ENCODE measurements at places on chromosomes 5 and 9.

DNA sequence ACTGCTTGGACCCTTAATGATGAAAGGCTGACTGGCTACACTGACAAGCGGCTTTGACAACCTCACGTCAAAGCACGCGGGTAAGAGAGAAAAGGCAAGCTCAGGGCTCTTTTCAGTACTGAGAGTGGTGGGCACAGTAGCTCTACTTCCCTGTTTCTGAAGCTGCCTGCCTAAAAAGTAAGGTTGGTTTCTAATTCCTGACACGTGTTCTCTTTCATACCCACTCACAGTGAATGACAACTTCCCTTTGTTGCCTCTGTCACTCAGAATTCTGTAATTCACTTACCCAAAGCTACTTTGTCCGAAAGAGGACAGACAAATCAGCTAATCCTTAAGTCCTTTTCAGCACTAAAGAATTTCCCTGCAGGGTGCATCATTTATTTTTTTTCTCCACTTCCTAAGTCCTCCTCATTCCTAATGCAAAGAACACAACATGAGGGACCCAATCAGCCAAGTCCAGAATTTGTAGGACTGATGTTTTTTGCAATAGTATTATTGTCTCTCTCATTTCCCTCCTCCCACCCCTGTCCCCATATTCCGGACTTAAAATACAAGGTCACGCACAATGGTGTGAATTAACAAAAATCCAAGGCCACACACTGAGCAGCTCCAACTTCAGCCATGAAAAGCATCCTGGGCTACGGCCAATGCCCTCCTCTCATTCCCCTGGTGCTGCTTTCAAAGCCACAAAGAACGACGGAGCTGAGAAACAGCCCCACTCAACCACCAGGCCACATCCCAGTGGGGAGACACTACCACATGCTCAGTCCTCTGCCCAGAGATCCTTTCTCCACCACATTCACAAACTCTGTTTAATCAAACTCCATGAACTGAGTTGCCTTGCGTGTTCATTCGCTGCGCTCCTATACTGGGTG lies 221.0 kb downstream of the TSSK1B start:
- H3K4me3 ChIP-seq = no peak overlapping the region
- no peaks in the 10 kb centered on the region for H3K36me3 ChIP-seq
- H3K27me3 ChIP-seq = no peaks in the 10 kb centered on the region
- no peaks in the 10 kb centered on the region for H3K4me1 ChIP-seq
- DNase-seq = no peak

GRCh38 chr5:180135128-180135955 lies 63.8 kb upstream of the RNF130 start:
- H3K4me3 ChIP-seq = no peak overlapping the region
- H3K27ac ChIP-seq = peak overlapping the region; percentile 10
- H3K4me1 ChIP-seq = peaks cover 9% of the 10 kb centered on the region
- DNase-seq = no peak
- H3K27me3 ChIP-seq = no peaks in the 10 kb centered on the region

DNA sequence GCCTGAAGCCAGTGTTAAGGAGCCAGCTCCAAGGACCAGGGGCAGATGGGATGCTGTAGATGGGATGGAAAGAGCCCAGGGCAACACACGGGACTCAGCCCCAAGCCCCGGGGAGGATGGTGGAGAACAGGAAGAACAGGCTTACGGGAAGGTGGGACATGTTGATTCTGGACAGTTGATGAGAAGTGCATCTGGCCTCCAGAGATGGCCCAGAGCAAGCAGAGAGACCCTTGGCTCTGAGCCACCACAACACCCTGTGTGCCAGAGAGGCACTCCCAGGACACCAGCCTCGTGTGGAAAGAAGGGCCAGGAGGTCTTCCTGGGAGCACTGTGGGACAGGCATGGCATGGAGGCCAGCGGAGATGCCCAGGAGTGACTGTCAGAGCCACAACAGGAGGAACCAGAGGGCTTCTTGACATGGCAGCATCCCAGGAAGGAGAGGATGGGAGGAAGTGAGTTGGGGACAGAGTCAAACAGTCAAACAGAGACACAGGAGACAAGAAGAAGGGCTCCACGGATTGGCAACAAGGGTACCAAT lies 156.3 kb upstream of the MVB12B start:
- H3K36me3 ChIP-seq = no peaks in the 10 kb centered on the region
- no peaks in the 10 kb centered on the region for H3K4me1 ChIP-seq
- DNase-seq = no peak
- no peak overlapping the region for H3K4me3 ChIP-seq
- H3K27ac ChIP-seq = no peak overlapping the region

- H3K4me3 ChIP-seq = no peak overlapping the region
- no peaks in the 10 kb centered on the region for H3K36me3 ChIP-seq
- no peak overlapping the region for H3K27ac ChIP-seq
- no peak for DNase-seq
Observed at GRCh38 chr9:119667163-119667562, 297.9 kb upstream of the BRINP1 start.

- DNase-seq = peak; percentile 53
- peaks cover 11% of the 10 kb centered on the region for H3K36me3 ChIP-seq
- peaks cover 86% of the 10 kb centered on the region for H3K4me1 ChIP-seq
- no peaks in the 10 kb centered on the region for H3K27me3 ChIP-seq
- peak overlapping the region; percentile 94 for H3K27ac ChIP-seq
- peak overlapping the region; percentile 66 for H3K4me3 ChIP-seq
Observed at GRCh38 chr9:33159777-33160127, 7.4 kb downstream of the B4GALT1 start.

DNA sequence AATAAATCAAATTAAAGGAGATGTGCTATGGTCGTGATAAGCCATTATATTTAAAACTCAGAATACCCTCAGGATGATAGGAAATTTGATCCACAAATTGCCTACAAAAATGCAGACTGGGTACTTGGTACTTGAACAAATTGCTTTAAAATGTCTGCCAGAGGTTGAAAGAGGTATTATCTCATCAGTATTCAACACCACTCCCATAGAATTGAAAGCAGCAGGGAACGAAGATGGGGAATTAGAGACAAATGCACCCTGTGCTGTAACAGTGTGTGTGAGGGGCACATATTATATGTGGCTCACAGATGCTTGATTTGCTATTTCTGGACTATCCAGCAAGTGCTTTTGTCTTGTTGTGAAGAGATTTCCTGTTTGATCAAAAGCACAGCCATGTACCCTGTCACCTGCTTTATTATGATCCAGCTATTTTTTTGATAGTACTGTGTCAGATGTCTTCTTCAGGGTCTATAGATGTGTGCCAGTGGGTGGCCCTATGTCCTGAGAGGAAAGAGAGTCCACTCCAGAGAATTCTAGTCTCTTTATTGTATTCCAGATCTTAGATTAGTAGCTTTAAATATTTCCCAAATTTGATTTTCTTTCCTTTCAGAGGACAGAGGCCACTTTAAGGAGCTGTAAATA lies 120.1 kb downstream of the XRCC4 start:
- H3K4me1 ChIP-seq = no peaks in the 10 kb centered on the region
- H3K27me3 ChIP-seq = no peaks in the 10 kb centered on the region
- no peak overlapping the region for H3K27ac ChIP-seq
- no peak overlapping the region for H3K4me3 ChIP-seq
- no peak for DNase-seq
- no peaks in the 10 kb centered on the region for H3K36me3 ChIP-seq

- no peak for DNase-seq
- peaks cover 16% of the 10 kb centered on the region for H3K4me1 ChIP-seq
- no peaks in the 10 kb centered on the region for H3K36me3 ChIP-seq
- no peak overlapping the region for H3K4me3 ChIP-seq
- no peak overlapping the region for H3K27ac ChIP-seq
Observed at GRCh38 chr5:120386981-120387380, 77.1 kb upstream of the PRR16 start.

- no peak for DNase-seq
- no peak overlapping the region for H3K27ac ChIP-seq
- peaks cover 8% of the 10 kb centered on the region for H3K4me1 ChIP-seq
- H3K27me3 ChIP-seq = no peaks in the 10 kb centered on the region
Observed at GRCh38 chr9:99953861-99954507, 47.5 kb downstream of the STX17 start.

DNA sequence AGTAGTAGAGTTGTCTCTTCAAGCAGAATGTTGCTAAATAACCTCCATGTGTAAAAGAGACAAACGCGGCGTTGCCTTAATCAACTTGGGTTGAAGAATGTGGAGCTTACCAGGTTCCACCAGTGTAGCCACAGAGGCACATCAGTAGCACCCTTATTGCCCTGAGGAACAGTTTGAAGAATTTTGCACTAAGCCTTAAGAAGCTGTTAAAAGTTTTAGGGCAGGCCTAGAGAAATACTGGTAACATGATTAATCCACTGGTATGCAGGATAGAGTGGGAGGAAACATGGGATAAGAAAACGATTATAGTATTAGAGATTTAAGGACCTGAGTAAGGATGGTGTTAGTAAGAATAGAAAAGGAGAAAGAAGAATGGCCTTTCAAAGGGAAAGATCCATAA lies 100.6 kb downstream of the ZCCHC7 start:
- H3K27me3 ChIP-seq = no peaks in the 10 kb centered on the region
- H3K4me3 ChIP-seq = no peak overlapping the region
- H3K27ac ChIP-seq = no peak overlapping the region
- H3K36me3 ChIP-seq = peaks cover 4% of the 10 kb centered on the region

DNA sequence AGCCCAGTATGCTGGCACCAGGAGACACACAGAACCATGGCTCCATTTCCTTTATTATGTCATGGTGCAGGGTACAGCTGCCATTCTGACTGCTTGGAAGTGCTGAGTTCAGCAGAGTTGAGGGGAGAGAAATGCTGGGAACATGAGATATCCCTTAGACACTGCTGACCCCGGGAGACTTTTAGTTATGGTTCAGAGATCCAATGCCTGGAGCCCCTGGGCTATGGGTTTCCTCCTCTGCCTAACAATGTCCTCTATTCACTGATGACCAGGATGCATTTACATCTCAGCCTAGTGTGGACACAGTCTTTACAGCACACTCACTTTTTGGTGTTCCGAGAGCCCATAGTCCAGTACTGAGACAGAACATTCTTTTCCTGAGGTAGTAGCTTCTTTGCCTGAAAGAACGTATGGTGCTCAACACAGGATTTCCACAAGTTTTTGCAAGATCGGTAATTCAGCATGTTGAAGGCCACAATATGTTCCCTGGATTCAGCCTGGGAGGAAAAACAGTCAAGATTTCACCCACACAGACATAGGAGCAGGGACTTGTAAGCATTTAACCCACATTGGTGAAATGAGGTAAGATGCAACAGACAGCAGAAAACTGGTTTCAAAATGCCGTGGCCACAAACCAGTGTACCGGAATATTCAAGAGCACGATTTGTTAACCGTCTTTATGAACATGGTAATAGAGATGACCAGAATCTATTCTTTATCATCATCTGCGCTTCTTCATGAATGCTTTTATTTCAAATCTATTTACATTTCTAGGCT lies 71.3 kb downstream of the PTPN3 start:
- no peaks in the 10 kb centered on the region for H3K4me1 ChIP-seq
- no peak overlapping the region for H3K27ac ChIP-seq
- no peaks in the 10 kb centered on the region for H3K36me3 ChIP-seq
- H3K27me3 ChIP-seq = no peaks in the 10 kb centered on the region
- H3K4me3 ChIP-seq = no peak overlapping the region

GRCh38 chr9:27279611-27280010 lies 17.3 kb downstream of the EQTN start:
- no peaks in the 10 kb centered on the region for H3K36me3 ChIP-seq
- H3K4me1 ChIP-seq = peaks cover 2% of the 10 kb centered on the region
- no peak overlapping the region for H3K4me3 ChIP-seq
- no peak overlapping the region for H3K27ac ChIP-seq
- DNase-seq = no peak

- peaks cover 14% of the 10 kb centered on the region for H3K4me1 ChIP-seq
- no peak overlapping the region for H3K4me3 ChIP-seq
- no peaks in the 10 kb centered on the region for H3K27me3 ChIP-seq
- no peak for DNase-seq
- no peak overlapping the region for H3K27ac ChIP-seq
Observed at GRCh38 chr9:134130503-134131375, 5.1 kb upstream of the WDR5 start.

DNA sequence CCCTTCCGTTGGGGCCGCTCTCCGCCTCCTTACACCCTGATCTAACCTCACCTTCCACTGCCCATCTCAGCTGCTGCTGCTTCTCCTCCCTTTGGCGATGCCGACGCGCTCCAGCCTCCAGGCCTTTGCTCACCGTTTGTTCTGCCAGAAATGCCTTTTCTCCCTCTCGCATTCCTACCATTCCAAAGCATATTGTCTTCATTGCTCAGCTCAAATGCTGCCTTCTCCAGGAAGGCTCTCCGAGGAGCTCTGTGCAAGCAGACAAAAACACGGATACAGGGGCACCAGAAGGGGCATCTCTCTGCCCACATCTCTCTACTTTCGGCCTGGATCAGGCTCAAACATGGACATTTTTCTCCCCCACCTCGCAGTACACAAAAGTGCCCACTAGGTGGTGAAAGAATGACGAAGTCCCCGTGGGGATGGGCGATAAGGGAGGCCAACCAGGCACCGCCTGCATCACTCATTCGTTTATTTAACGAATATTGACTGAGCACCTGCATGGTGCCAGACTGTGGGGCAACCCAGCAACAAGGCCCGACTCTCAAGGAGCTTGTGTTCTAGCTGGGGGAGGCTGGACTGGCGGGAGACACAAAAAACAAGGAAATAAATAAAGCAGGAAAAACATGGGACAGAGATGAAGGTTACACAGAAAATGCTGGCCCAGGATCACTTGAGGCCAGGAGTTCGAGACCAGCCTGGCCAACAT lies 7.3 kb upstream of the GRHPR start:
- no peak overlapping the region for H3K4me3 ChIP-seq
- H3K27me3 ChIP-seq = peaks cover 2% of the 10 kb centered on the region
- no peak overlapping the region for H3K27ac ChIP-seq
- peaks cover 8% of the 10 kb centered on the region for H3K4me1 ChIP-seq

DNA sequence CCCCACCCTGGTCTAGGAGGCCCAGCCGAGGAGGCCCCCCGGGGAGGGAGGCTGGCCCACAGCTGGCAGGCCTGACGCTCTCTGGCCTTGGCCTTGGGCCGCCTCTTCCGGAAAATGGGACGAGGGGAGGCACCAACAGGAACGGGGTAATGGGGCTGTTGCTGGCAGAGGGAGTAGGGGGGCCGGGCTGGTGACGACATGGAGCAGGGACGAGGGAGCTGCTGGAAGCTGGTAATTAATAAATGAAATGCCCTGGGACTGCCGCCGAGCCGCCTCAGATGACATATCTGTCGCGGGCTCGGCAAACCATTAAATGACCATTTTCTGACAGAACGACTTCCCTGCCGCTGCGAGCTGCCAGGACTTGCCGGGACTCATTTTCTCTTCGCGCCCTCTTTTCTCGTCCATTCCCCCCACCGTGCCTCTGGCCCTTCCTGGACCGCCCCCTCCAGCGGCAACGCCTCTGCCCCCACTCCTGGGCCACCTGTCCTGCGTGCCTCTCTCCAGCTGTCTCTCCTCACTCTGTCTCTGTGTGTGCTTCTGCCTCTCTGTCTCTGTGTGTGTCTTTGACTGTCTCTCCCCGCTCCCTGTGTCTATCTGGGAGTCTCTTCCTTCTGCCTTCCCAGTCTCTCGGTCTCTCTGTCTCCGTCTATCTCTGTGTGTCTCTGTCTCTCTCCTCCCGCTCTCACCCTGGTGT lies 215.7 kb downstream of the PAX5 start:
- H3K36me3 ChIP-seq = no peaks in the 10 kb centered on the region
- no peak overlapping the region for H3K27ac ChIP-seq
- peaks cover 9% of the 10 kb centered on the region for H3K27me3 ChIP-seq
- no peak overlapping the region for H3K4me3 ChIP-seq

Measured in activated CD4-positive, alpha-beta T cell treated with anti-CD3 and anti-CD28 coated beads, Interleukin-2, amount 10 ng/mL, durations not matched to agents 7 days and 5 days (primary cell).